ENCODE measurements at places on chromosomes 2 and 18.
A peak's percentile ranks its signal among the peaks of the same experiment; 100 is the strongest.

- peak; percentile 69 for DNase-seq
These were observed at the start of gene DTNA for GRCh38 chr18:34709750-34710441. TSS of gene DTNA (plus strand) at chr18:34710298. CDS start at chr18:34755977, 45,679 bp downstream.

DNA sequence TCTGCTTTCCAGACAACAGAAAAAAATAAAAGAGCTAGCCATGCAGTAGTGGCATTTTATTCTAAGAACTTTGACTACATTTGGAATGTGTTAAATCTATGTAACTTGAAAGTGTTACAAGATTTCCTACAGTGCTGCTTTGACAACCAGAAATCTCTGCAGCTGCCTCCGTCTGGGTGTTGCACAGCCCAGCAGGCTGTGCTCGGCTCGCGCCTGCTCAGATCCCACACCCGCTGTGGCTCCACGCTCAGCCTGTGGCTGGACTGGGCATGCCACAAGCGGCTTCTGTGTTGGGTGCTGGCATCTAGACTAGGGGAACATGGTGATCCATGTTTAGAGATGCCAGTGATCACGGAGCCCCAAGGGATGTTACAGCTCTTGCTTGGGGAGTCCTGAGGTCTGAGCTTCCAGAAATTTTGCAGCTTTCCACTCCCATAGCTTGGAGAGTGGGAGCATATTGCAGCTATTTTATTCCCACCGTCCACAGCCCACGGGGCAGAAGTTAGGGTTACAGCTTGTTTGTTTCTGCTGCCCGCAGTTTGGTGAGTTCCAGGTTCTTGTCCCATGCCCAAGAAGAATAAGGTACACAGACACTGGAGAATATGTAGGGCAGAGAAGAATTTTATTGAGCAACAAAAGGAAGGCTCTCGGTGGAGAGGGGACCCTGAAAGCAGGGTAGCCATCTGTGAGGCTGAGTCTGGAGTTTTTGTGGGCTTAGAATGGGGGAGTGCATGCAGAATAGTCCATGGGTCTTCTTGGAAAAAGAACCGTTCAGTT is 44.1 kb downstream of the FAM171B start:
- no peak for DNase-seq

GRCh38 chr2:117972476-117973123 is 41.3 kb downstream of the CCDC93 start:
- DNase-seq, result no peak

DNA sequence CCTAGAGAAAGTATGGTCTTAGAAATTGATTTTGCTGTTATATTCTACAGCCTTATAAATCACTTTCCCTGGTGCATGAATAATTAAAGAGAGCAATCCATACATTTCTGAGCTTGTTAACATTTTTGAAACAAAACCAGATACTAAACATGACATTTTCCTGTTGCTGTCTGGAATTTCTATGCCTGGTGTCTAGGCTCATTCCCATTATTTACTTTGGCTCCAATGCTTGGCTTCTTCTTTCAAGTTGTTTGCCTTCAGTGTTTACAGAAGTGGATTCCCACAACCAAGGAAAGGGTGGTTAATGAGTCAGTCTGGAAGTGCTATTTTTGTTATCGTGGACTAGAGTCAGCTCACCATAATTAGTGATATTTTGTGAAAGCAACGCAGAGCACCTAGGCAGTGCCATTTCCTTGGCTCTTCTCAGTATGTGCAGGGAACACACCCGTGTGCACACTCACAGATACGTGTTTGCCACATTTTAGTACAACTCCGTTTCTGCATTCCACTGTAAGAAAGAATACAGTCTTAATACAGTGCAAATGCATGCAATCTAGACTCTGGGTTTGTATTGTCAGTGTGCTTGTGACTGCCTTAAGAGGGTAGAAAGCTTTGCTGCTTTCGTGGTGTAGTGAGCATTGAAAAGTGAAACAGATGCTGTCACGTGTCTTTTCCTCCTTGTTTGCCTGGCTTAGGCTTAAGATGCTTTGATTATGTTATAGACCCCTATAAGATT is 185.0 kb upstream of the RASGRP3 start:
- DNase-seq, result no peak

- DNase-seq, result no peak
These were observed 838.6 kb downstream of the MBD2 start for GRCh38 chr18:53385889-53386288.

- no peak for DNase-seq
These were observed 66.7 kb downstream of the ZC3H6 start for GRCh38 chr2:112342067-112342550.

DNA sequence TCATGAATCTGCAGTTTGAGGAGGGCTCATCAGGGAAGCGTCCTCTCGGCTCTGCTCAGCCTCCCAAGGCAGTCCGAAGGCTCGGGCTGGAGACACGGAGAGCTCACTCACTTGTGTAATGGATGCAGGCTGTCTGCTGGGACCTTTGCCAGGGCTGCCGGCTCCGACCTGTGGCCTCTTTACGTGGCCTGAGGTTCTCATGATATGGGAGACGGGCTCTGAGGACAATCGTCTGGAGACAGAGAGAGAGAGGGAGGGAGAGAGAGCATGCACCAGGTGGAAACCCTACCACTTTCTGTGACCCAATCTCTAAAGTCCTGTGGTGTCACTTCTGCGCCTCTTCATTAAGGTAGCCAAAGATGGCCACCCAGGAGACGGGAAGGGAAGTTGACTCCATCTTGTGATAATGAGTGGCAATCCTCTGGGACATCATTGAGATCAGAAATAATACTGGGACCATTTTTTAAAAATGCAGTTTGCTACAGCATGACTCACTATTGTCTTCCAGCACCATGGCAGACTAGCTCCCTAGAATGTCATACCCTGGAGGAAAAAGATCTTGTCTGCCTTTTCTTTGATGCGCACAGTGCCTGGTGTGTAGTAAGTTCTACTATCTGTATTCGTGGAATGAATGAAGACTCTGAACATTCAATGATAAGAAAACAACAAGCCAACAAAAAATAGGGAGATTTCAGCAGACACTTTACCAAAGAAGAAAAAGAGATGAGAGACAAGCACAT is 60.2 kb downstream of the CD8B2 start:
- no peak for DNase-seq

DNA sequence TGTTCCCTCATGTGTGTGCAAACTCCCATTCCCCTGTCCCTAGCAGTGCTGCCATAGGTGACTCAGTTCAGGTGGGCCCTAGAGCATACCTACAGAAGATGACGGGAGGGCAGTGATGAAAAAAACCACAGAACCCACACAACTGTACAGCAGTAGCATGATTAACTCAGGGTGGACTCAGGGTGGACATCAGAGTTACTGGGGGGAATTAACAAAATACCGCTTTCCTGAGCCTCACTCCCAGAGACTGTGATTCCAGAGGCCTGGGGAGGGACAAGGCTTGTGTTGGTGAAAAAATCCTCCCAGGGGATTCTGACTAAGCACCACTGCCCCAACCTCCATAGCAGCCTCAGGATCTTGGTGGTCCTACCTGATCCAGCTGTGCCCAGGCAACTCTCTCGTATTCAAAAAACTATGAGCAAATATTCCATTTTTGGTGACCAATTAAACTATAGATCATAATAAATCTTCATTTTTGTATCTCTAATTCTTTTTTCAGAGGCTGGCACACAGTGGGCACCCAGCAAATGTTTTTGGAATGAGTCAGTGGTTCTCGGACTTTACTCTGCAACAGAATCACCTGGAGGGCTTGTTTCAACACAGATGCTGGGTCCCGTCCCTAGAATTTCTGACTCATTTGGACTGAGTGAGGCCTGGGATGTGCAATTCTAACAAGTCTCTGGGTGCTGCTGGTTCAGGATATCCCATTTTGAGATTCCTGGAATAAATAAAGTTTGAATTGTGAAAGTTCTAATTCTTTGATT is 84.1 kb upstream of the NABP1 start:
- DNase-seq, result no peak

DNA sequence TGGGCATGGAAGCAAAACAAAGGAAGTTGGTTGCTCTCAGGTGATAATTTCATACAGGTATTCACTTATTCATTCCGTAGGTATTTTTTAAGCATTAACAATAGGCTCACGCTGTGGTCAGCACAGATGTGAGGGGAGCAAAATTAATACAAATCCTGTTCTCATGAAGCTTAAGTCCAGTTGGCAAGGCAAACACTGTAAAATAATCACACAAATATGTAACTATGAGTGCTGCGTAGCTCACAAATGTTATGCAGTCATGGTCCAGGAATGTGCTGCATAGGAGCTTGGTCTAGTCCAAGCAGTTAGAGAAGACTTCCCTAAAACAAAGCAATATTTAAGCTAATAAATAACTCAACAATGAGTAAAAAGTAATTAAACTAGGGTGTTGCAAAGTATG is 23.9 kb downstream of the SP5 start:
- DNase-seq, result no peak

GRCh38 chr2:196591621-196592022 is 47.9 kb upstream of the CCDC150 start:
- DNase-seq, result no peak

GRCh38 chr2:122478771-122479170 is 723.3 kb downstream of the TSN start:
- DNase-seq, result no peak

- no peak for DNase-seq
These were observed 36.7 kb downstream of the LMAN2L start for GRCh38 chr2:96703021-96703751.

DNA sequence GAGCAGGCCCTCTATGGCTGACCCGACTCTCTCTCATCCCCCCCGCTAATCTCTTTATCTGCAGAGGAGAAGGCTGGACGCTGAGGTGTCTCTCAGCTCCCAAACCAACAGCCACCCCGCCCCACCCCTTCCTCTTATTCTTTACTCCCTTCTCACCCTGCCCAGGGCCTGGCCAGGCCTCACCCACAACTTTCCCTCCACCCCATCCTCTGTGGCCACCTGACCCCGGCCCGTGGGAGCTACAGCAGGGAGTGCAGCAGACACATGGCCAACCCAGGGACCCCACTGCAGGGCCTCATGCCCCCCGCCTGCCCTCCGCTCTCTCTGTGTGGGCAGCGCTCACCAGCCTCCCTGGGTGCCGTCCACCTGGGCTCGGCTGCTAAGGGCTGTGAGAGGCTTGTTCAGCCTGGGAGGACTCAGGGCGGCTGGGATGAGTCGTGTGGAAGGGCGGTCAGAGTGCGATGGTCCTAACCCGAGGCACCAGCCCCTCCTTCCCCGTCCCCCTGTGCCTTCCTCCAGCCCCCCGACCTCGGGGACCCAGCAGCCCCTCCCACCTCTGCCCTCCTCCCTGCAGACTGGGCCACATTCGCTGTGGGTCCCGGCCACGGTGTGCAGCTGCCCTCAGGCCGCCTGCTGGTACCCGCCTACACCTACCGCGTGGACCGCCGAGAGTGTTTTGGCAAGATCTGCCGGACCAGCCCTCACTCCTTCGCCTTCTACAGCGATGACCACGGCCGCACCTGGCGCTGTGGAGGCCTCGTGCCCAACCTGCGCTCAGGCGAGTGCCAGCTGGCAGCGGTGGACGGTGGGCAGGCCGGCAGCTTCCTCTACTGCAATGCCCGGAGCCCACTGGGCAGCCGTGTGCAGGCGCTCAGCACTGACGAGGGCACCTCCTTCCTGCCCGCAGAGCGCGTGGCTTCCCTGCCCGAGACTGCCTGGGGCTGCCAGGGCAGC is 6.8 kb downstream of the NEU4 start:
- DNase-seq, result no peak

DNA sequence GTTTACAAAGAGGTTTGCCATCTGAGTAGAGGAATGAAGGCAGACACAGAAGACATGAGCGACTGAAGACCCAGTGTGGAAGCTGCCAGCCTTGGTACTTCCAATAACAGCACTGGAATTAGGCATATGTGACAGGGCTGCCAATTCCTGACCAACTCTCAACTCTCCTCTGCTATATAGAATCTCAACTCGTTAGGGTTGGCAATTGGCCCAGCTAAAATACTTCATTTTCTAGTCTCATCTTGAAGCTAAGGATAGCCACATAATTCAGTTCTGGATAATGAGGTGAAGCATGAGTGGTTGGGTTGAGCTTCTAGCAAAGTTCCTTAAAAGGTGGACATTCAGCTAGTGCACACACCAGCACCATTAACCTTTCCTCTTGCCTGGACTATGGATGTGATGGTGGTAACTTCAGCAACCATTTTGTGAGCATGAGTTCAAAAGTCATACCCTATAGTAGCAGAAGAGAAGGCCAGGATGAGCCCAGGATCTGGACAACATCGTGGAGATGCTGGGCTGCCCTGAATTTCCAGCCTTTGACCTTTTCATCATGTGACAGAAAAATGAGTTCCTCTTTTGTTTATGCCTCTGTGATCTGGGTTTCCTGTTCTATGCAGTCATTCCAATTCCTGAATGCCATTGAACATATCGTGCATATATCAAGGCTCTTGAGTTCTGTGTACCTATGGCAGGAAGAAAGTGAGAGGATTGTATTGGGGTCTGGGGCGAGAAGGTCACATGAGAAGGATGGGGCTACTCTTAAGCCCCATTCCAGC is 68.1 kb upstream of the HAAO start:
- no peak for DNase-seq

GRCh38 chr2:36783246-36783645 is 86.7 kb downstream of the VIT start:
- DNase-seq, result no peak

- no peak for DNase-seq
These were observed 84.6 kb downstream of the RDH14 start for GRCh38 chr2:18475884-18476283.

- peak; percentile 31 for DNase-seq
These were observed 7.0 kb downstream of the SPEG start for GRCh38 chr2:219441451-219442255.

DNA sequence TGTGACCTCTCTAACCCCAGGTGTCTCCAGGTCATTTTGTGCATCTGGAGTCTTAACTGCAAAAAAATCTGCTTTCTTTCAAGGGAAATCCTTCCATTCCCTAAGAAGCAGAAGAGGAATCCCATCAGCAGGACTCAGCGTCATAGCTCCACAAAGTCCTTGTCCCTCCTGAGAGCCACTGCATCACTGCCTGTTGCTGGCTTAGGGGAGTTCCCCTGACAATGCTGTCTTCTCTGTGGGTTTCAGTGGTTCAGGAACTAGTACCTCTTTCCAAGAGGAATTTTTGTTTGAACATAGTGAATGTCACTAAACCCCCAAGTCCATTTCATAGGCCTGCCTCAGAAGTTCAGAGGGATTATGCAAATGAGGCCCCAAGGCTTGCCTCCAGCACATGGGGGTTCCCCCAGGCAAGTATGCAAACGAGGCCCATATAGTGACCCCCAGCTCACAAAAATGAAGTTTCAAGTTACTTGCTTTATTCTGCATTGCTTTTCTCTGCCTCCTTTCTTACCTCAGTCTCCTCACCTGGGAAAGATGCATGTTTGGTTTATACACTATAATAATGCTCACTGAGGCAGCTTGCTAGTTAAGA is 513.9 kb upstream of the MEX3C start:
- DNase-seq, result no peak
